Left lung (tissue), 14 donors: ENCODE measurements at places on chromosomes 5 and 9. TPM values are rescaled to one million over a fixed set of nuclear protein-coding genes. Genes with fewer than 3 reads are reported as not detected.

The NIM1K gene
- total RNA-seq, result 3.0 TPM

DNA sequence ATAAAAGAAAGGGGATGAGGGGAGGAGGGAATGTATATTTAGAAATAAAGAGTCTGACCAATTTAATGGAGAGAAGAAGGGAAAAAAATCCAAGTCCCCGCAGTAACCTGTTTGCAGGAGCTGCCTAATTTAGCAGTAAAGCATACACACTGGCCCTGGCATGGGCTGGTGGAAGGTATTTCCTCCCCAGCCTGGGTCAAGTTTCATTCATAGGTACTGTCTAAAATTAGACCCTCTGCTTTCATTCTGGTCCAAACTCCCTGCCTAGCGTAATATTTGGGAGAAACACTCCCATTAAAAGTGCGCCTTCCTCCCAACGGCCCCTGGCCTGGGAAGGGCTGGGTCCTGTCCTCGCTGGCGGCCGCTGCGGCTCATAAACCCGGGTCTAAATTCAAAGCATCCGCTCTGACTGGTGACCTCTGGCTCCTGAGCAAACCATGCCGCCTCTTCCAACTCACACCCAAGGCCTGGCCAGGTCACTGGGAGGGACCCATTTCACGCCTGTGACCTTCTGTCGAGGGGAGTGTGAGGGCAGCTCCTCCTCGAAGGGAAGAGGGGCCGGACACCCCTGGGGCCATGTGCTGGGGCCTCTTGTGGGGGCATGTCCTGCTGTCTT, 123.2 kb downstream of the FGF18 start:
- no peaks in the 10 kb centered on the region for H3K36me3 ChIP-seq
- no peak for DNase-seq
- H3K27me3 ChIP-seq, result peaks cover 7% of the 10 kb centered on the region
- H3K27ac ChIP-seq, result no peak overlapping the region
- H3K4me3 ChIP-seq, result no peak overlapping the region

The PTPRD gene
- total RNA-seq, result 49.5 TPM

The CDH6 gene
- total RNA-seq, result 13.2 TPM

The CDX1 gene
- total RNA-seq, result not detected

The PCDH1 gene
- 55.2 TPM for total RNA-seq

The PCDHB10 gene
- total RNA-seq, result 1.5 TPM

GRCh38 chr5:36217988-36218387, 23.7 kb downstream of the NADK2 start:
- H3K27me3 ChIP-seq, result no peaks in the 10 kb centered on the region
- no peak for DNase-seq
- peaks cover 48% of the 10 kb centered on the region for H3K36me3 ChIP-seq
- H3K4me1 ChIP-seq, result no peaks in the 10 kb centered on the region

DNA sequence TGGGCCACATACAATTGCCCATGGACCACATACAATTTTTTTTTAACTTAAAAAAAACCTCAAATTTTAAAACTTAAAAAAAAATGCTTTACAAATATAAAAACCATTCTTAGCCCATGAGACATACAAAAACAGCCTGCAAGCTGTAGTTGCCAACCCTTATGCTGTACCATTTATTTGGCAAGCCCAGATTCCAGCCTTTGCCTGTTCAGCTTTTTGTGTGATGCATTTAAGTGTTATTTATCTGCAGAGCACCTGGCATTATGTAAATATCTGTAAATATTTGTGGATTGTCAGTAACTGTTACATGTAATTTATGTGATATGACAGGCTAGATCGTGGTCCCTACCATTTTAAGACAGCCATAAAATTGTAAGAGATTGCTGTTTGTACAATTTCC, 32.6 kb downstream of the HEXB start:
- no peak overlapping the region for H3K27ac ChIP-seq
- H3K4me1 ChIP-seq, result no peaks in the 10 kb centered on the region
- no peak overlapping the region for H3K4me3 ChIP-seq
- H3K27me3 ChIP-seq, result no peaks in the 10 kb centered on the region
- peaks cover 96% of the 10 kb centered on the region for H3K36me3 ChIP-seq

- H3K4me1 ChIP-seq, result no peaks in the 10 kb centered on the region
- no peak overlapping the region for H3K4me3 ChIP-seq
- no peaks in the 10 kb centered on the region for H3K36me3 ChIP-seq
- H3K27me3 ChIP-seq, result no peaks in the 10 kb centered on the region
Measured at GRCh38 chr9:75385236-75385635, 296.9 kb downstream of the OSTF1 start.

The EQTN gene
- total RNA-seq, result 0.29 TPM

GRCh38 chr9:122051351-122052321, 41.5 kb downstream of the TTLL11 start:
- no peaks in the 10 kb centered on the region for H3K36me3 ChIP-seq
- no peak overlapping the region for H3K27ac ChIP-seq
- H3K4me1 ChIP-seq, result no peaks in the 10 kb centered on the region
- no peak overlapping the region for H3K4me3 ChIP-seq
- no peaks in the 10 kb centered on the region for H3K27me3 ChIP-seq
- no peak for DNase-seq

GRCh38 chr9:112046181-112046580, 128.9 kb downstream of the SUSD1 start:
- no peaks in the 10 kb centered on the region for H3K36me3 ChIP-seq
- no peak overlapping the region for H3K27ac ChIP-seq
- no peak for DNase-seq
- peaks cover 11% of the 10 kb centered on the region for H3K4me1 ChIP-seq

GRCh38 chr5:43000111-43000840, 39.8 kb downstream of the ANXA2R start:
- peak overlapping the region; percentile 18 for H3K27ac ChIP-seq
- no peak for DNase-seq
- peak overlapping the region; percentile 1 for H3K4me3 ChIP-seq
- no peaks in the 10 kb centered on the region for H3K4me1 ChIP-seq
- H3K36me3 ChIP-seq, result no peaks in the 10 kb centered on the region
- peaks cover 98% of the 10 kb centered on the region for H3K27me3 ChIP-seq

GRCh38 chr5:144207875-144208444, 37.3 kb downstream of the KCTD16 start:
- H3K4me3 ChIP-seq, result no peak overlapping the region
- H3K4me1 ChIP-seq, result no peaks in the 10 kb centered on the region
- H3K36me3 ChIP-seq, result no peaks in the 10 kb centered on the region
- H3K27ac ChIP-seq, result no peak overlapping the region

The TGFBI gene
- 222 TPM for total RNA-seq

- H3K27me3 ChIP-seq, result no peaks in the 10 kb centered on the region
- no peaks in the 10 kb centered on the region for H3K36me3 ChIP-seq
- H3K4me1 ChIP-seq, result no peaks in the 10 kb centered on the region
- no peak overlapping the region for H3K27ac ChIP-seq
Measured at GRCh38 chr5:14464671-14465070, 116.9 kb upstream of the OTULINL start.

GRCh38 chr5:53537711-53538110, 22.7 kb upstream of the NDUFS4 start:
- H3K27me3 ChIP-seq, result no peaks in the 10 kb centered on the region
- H3K36me3 ChIP-seq, result no peaks in the 10 kb centered on the region
- H3K27ac ChIP-seq, result no peak overlapping the region
- DNase-seq, result no peak

The TNC gene
- 329 TPM for total RNA-seq

- no peaks in the 10 kb centered on the region for H3K36me3 ChIP-seq
- no peaks in the 10 kb centered on the region for H3K27me3 ChIP-seq
- DNase-seq, result no peak
- H3K4me1 ChIP-seq, result no peaks in the 10 kb centered on the region
Measured at GRCh38 chr9:21294364-21294774, 10.7 kb downstream of the IFNA5 start.

The COL15A1 gene
- total RNA-seq, result 42.7 TPM

DNA sequence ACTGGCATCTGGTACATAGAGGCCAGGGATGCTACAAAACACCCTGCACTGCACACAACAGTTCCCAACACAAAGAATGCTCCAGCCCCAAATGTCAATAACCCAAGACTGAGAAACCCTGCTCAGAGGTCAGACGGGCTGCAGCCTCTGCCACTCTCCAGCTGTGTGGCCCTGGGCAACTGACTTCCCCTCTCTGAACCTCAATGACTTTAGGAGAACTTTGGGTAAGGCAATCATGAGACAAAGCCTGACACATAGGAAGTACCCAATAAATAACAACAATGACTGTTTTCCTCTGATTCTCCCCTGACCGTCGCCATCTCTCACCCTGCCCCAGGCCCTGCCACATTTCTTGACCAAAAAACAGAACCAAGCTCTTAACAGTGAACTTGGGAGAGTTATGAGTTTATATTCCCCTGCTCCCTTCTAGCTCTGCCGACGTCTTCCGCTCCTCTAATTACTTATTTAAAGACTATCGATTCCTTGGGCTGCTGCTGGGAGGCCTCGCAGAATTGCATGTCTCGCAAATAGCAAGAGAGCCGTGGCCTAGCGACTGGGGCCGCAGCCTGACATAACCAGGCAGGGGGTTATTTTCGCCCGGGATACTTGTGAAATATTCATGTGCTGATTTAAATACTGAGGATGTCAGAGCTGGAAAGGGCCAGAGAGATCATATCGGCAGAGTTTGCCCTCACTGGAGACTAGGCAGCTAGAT, 24.5 kb upstream of the CRB2 start:
- no peaks in the 10 kb centered on the region for H3K36me3 ChIP-seq
- peaks cover 6% of the 10 kb centered on the region for H3K4me1 ChIP-seq
- H3K27ac ChIP-seq, result no peak overlapping the region
- H3K27me3 ChIP-seq, result no peaks in the 10 kb centered on the region
- DNase-seq, result no peak

- no peak overlapping the region for H3K27ac ChIP-seq
- no peaks in the 10 kb centered on the region for H3K4me1 ChIP-seq
- no peaks in the 10 kb centered on the region for H3K36me3 ChIP-seq
Measured at GRCh38 chr5:76443066-76443800, 40.1 kb downstream of the IQGAP2 start.

The SPTAN1 gene
- 329 TPM for total RNA-seq

GRCh38 chr9:137192859-137193258, 4.4 kb downstream of the SSNA1 start:
- peaks cover 14% of the 10 kb centered on the region for H3K4me1 ChIP-seq
- no peaks in the 10 kb centered on the region for H3K36me3 ChIP-seq
- no peak overlapping the region for H3K27ac ChIP-seq
- DNase-seq, result no peak
